ENCODE measurements at places on chromosomes 5 and 9.

DNA sequence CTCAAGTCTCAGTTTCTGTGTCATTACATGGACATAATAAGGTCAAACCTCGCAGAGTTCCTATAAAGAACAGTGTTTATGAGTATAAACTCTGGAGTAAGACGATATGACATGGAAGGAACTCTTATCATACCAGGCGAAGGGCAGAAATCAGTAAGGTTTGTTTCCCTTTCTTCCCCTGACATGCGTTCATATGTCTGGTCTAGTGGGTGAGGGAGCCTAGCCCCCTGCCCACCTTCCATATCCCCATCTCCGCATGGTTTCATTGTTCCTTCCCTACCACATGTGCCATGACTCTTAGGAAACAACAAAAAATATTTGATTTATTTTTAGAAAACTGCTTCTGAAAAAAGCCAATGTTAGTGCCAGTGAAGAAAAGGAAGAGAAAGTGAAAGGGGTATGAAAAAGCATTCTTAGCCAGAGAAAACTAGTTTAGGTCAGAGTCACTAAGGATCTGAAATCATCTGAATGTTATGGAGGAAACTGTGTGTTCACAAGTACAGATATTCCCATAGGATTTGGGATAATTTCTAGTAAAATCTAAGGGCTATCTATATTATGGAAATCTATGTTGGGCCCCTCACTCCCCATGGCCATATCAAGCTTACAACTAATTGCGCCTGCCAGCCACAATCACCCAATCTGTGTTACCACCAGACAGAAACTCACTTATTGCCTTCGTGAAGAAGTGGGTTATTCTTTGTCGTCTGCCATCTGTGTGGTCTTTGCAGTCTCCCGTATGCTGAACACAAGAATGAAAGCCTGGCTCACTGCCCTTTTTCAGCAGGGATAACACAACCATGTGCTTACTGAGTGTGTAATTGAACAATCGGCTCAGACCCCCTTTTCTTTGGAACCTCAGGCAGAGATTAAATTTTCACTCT lies 19.9 kb upstream of the HMHB1 start:
- DNase-seq = no peak

DNA sequence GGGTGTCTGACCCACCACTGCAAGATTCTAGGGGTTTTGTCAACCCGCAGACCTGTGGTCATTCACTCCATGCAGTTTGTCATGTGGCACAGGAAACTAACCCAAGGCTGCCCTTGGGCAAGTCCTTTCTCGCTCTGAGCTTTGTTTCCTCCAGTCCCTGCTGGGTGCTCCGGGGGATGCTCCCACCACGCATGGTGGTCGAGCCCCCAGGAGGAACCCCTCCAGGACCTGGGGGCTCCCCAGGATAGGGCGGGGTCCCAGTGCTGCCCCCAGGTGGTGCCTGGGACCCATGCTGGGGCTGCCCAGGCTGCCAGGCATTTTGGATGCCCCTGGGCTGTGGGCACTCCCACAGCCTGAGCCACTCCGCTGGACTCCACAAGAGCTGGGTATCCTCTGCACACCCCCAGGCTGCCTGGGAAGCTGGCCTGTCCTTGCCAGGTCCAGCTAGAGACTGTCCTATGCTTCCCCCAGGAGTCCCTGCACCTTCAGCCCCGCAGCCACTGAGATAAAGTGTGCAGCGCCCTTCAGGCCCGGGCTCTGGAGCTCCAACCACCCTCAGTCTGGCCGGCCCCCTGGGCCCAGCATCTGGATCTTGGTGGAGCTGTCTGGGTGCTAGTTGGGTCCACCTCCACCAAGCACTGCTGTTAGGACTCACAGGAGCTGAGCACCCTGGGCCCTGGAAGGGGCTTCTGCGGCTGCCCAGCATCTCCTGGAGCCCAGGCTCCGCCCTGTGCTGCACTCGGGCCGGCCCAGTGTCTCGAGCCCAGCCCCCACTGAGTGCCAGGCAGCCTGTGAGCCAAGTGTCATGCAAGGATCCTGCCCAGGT lies 104.3 kb downstream of the PHF2 start:
- DNase-seq = peak; percentile 29

DNA sequence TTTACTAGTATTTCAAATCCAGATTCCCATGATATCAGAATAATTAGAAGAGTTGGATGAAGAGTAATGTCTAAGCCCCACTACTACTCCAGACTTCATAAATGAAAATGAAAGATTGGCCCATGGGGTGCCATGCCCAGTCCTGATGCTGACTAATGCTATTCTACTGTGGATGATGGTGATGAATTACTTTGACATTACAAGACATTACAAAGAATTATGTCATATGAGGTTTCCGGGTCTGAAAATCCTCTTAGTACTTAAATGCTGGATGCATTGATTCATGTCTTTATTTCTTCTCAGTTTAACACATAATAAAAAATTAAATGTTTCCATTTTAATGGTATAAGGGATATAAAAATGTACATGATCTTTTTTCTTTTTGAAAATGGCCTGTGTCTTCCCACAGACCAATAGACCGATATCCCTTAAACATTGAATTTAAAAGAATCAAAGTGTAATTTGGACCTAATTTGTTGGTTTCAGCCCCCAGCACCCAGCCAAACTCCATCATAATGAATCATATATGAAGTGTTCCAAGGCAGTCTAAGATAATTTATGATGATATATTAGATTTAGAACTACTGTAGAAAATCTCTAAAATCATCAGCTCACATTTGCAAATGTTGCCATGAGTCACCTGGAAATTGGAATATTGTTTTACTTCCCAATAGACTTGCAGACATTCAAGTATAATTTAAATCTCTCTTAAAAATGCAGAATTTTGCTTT lies 223.6 kb upstream of the SGCD start:
- DNase-seq = no peak

DNA sequence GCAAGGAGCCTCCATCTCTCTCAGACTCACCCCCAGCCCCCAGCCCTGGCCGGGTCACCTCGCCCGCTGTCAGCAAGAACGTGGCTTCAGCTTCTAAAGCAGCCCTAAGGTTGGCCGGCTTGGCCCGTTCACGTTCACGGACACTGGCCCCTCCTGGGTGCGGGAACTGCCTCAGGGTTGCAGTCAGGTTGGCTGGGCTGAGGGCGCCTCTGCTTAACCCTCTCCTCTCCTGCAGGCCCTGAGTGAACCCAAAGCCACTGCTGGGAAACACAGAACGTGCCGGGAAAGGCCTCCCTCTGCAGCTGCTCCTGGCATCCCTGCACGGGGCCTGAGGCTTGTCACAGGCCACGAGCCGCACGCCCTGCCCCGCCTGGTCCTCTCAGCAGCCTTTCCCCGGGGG lies 40.1 kb upstream of the UBAC1 start:
- no peak for DNase-seq

GRCh38 chr5:124679578-124680199 lies 66.8 kb downstream of the ZNF608 start:
- DNase-seq = no peak

- no peak for DNase-seq
These were observed 147.6 kb downstream of the SV2C start for GRCh38 chr5:76230711-76231285.

All from H9 (cell line).